ENCODE measurements at places on chromosomes 11 and 22.
A peak's percentile ranks its signal among the peaks of the same experiment; 100 is the strongest.

DNA sequence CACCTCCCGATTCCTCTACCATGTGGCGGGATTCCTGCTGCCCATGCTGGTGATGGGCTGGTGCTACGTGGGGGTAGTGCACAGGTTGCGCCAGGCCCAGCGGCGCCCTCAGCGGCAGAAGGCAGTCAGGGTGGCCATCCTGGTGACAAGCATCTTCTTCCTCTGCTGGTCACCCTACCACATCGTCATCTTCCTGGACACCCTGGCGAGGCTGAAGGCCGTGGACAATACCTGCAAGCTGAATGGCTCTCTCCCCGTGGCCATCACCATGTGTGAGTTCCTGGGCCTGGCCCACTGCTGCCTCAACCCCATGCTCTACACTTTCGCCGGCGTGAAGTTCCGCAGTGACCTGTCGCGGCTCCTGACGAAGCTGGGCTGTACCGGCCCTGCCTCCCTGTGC is 10.5 kb downstream of the CXCR5 start:
- DNase-seq: no peak

DNA sequence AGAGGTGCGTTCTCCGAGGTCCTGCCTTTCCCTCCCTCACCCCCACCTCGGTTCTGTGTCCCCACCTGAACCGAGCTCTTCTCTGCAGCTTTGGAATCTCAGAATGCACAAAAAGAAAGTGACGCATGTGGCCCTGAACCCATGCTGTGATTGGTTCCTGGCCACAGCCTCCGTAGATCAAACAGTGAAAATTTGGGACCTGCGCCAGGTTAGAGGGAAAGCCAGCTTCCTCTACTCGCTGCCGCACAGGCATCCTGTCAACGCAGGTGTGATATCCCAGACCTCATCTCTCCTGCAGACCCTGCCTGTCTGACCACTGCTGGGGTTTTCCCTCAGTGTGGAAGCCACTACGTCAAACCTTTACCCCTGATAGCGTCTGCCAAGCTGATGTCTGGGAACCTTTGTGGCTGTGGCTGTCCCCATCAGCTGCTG is 13.9 kb downstream of the ACP2 start:
- peak; percentile 38 for DNase-seq

DNA sequence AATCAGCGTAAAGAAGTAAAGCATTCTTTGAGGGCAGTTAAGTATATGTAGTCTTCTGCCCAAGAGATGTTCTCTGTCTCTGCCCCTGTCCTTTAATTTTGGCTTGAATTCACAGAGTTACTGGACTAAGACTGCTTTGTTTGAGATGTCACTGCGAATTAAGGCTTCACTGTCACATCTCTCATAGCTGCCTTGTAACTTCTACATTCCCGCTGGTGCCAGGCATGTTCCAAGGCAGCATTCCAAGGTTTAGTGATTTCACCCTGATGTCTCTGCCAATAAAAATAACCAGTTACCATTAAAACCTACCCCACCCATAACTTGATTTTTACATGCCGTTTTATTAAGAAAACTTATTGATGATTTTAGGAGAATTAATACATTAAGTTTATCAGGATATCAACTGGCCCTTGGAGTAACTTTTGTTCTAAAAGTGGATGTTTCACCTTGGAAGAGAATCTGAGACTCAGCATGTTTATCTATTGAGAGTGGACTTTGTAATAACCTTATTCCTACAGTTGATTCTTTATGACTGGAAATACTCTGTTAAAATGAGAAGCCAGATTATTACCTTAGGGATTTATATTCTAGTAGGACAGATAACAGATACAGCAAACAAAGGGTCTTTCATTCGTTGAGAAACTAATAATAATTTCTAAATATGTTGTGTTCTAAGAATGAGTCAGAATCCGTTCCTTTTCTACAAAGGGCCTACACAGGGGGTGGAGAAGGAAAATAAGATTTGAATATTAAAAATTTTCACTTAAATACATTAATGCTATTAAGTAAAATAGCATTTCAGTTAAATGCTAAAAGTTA is 110.2 kb downstream of the UVRAG start:
- DNase-seq: no peak

- no peak for DNase-seq
These were observed 8.8 kb downstream of the BCL9L start for GRCh38 chr11:118916842-118917388.

- no peak for DNase-seq
These were observed 6.3 kb upstream of the LRRC55 start for GRCh38 chr11:57175478-57175877.

DNA sequence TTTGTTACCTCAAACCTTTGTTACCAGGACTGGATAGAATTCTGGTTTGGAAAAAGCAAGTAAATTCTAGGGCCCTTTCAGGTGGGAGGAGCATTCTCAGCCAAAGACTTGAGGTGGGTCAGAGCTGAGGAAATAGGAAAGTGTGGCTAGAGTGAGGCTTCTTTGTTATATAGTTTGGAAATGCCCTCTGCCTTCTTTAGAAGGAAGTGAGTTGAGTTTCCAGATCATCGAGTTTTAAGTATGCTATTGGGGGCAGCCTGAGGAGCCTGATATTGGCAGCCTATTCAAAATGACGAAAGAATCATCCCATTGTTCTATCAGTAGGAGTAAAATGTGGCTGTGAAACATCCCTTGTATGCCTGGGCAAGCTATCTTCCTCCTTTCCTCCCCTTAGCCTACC is 134.1 kb downstream of the ARHGAP42 start:
- no peak for DNase-seq

DNA sequence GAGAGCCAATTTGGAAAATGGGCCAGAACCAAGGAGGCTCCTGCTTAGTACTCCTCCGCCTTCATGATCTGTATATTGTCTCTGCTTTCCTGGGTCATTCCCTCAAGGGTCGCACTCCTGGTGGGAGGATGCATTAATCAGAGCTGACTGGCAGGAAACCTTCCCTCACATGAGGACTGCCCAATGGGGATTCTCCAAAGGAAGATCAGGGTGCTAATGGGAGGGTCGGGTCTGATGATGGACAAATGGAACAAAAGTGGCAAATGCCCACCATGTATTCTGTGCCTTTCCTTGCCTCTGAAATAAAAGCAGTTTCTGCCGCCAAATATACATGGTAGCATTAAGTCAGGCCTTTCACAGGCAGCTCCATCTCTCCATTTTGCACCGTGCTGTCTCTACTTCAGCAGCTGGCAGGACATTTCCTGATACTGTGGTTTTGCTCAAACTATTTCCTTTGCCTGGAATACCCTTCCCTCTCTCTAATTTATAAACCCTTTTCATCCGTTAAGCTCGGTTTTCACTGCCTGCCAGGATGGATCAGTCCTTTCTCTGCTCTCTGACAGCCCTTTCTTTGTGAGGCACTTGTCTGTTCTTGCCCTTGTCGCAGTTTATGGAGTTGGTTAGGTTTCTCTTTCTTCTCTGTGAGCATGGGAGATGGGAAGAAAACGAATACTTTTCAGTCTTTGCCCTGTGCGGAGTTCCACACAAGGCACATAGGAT is 13.5 kb downstream of the SREBF2 start:
- DNase-seq: no peak

DNA sequence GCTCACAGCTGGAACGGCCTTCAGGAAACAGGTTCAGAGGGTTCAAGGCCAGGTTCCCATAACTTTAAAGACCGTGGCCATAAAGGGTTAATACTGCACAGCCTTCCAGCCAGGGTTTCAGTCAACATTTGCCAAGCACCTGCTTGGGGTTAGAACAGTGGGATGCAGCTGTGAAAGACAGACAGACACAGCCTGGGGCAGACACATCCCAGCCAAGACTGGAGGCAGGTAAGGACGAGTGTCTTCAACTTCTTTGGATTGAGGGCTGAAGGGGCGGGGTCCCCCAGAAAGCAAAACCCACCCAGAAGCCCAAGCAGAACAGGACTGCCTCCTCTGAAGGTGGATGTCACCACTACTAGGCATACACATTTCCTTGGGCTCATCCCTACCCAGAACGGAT is 14.3 kb downstream of the ARFGAP2 start:
- no peak for DNase-seq

GRCh38 chr22:25748704-25749103 is 6.7 kb downstream of the MYO18B start:
- DNase-seq: no peak

DNA sequence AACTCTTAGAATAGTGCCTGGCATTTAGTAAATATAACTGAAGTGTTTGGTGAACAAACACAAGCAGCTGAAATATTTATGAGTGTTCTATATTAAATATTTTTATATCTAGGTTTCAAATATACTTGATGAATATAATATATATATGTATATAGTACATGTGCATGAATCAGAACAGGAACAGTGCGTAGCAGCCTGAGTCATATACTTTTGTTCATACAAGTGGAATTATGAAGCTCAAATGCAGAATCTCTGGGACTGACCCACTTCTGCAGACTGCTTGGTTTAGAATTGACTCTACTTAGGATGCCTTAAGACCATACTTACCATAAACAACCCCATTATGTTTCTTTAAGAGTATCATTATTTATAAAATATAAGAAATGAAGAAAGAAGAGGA is 997.8 kb upstream of the RAG2 start:
- no peak for DNase-seq

- DNase-seq: no peak
These were observed 50.7 kb upstream of the RAPSN start for GRCh38 chr11:47499614-47500013.

DNA sequence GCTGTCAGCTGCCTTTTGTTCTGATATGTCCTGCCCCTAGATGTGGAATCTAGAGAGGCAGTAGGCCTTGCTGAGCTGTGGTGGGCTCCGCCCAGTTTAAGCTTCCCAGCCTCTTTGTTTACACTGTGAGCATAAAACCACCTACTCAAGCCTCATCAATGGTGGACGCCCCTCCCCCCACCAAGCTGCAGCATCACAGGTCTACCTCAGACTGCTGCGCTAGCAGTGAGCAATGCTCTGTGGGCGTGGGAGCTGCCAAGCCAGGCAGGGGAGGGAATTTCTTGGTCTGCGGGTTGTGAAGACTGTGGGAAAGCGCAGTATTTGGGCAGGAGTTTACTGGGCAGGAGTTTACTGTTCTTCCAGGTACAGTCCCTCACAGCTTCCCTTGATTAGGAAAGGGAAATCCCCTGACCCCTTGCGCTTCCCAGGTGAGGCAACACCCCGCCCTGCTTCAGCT is 98.5 kb downstream of the SMCO4 start:
- no peak for DNase-seq

- DNase-seq: no peak
These were observed 5.5 kb downstream of the B3GNT6 start for GRCh38 chr11:77039491-77040400.

GRCh38 chr11:72585762-72586311 is 88.4 kb downstream of the PDE2A start:
- peak; percentile 18 for DNase-seq

- no peak for DNase-seq
These were observed 438.5 kb upstream of the FAT3 start for GRCh38 chr11:91786097-91786496.

GRCh38 chr22:39117585-39118191 is 20.6 kb downstream of the APOBEC3H start:
- DNase-seq: peak; percentile 42

- no peak for DNase-seq
These were observed 35.1 kb downstream of the AP1B1 start for GRCh38 chr22:29353286-29353685.

DNA sequence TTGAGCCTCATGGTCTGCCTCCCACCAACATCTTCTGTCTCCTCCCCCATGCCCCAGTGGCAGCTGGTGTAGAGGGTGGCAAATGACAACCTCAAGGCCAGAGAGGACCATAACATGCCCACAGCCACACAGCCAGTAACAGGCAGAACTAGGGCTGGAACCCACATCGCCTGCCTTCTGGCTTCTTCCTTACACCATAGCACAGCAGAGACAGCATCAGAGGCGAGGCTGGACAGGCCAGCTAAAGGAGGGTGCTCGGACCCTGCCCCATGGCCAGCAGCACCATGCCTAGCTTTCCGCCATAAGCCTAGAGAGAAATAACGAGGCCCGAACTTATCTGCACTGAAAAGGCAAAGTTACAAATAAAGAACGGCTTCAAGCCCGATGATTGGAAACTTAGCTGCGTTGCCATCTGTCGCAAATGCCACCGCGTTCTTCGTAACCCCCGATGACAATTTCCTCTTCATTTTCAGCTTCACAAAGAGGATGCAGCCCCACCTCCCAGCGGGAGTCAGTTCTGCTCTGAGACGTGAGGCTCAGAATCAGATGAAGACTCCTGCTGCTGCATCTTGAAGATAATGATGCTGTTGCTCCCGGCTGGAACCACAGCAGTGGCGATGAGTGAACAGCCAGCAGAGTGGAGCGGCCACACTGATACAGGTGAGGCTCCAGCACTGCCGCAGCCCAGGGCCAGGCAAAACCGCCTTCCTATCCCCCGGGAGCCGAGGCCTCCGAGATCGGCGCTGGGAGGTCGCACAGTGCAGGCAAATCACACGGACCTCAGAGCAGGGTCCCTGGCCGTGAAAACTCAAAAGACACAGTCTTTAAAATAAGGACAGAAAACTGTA is 73.8 kb upstream of the RTL6 start:
- DNase-seq: no peak

All from stimulated activated CD4-positive, alpha-beta T cell treated with anti-CD3 and anti-CD28 coated beads, Interleukin-1b, Interleukin-23, amount 100 ng/mL, for 1 hour (primary cell).